ENCODE measurements at places on chromosomes 7 and 10.

DNA sequence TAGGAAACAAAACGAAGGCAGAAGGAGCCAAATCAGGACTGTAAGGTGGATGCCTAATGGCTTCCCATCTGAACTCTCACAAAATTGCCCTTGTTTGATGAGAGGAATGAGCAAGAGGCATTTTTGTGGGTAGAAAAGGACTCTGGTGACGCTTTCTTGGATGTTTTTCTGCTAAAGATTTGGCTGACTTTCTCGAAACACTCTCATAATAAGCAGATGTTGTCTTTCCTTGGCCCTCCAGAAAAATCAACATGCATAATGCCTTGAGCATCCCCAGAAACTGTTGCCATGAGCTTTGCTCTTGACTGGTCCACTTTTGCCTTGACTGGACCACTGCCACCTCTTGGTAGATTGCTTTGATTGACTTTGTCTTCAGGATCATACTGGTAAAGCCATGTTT is 13.5 kb downstream of the PTPN12 start:
- no peaks in the 10 kb centered on the region for H3K27me3 ChIP-seq
- H3K4me3 ChIP-seq = no peak overlapping the region
- H3K36me3 ChIP-seq = no peaks in the 10 kb centered on the region
- no peak for DNase-seq
- no peak overlapping the region for H3K27ac ChIP-seq

DNA sequence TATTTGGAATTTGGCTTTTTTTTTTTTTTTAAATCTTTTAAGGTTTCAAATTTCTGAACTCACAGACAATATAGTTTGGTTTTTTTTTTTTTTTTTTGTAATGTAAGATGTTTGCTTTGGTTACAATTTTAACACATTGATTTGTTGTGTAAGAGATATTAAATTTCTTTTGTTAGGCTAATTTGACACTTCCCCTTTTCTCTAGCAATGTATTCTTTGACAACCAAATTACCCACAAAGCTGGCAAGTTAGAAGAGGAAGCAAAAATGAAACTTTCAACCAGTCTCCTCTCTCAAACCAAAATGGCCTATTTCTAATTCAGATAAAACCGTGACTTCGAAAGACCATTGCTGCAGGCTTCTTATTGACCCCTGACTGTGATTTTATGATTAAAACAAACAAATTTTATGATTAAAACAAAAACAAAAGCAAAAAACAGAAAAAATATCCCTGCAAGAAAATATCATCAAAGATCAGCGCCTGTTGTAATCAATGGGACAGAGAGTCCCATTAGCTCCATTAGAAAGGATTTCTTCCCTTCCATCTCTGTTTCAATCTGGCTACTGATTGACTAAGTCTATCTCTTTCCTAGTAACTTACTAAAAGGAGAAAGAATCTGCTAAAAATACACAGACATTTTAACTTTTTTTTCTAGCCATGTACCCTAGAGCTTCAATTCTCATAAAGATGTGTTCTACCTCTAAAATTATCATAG is 489.2 kb downstream of the MDFIC start:
- H3K27ac ChIP-seq = no peak overlapping the region
- no peak for DNase-seq
- no peak overlapping the region for H3K4me3 ChIP-seq
- no peaks in the 10 kb centered on the region for H3K36me3 ChIP-seq

DNA sequence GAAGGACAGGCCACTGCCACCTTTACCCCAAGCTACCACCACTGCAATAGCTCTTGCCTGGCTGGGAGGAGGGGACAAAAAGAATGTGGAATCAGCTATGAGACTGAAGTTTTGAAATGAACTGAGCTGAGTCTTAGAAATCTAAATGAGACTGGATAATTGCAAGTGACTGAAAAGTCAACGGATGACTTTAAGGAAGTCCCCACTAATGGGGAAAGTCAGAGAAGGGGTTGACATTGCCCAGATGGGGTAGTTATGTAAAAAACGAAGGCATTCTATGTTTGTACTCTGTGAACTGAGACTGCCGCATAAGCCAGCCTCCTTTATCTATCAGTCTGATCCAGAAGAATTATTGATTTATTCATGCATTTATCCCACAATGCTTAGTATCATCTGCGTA is 67.2 kb downstream of the RBM20 start:
- H3K4me1 ChIP-seq = no peaks in the 10 kb centered on the region
- no peaks in the 10 kb centered on the region for H3K36me3 ChIP-seq
- no peak overlapping the region for H3K4me3 ChIP-seq
- H3K27ac ChIP-seq = no peak overlapping the region

GRCh38 chr10:123327450-123327849 is 173.2 kb downstream of the BUB3 start:
- no peak overlapping the region for H3K4me3 ChIP-seq
- H3K36me3 ChIP-seq = no peaks in the 10 kb centered on the region

- no peaks in the 10 kb centered on the region for H3K36me3 ChIP-seq
- no peaks in the 10 kb centered on the region for H3K27me3 ChIP-seq
- peaks cover 24% of the 10 kb centered on the region for H3K4me1 ChIP-seq
- DNase-seq = no peak
Measured at GRCh38 chr7:117020591-117020973, 67.3 kb downstream of the ST7 start.

GRCh38 chr7:26051021-26051420 is 101.0 kb upstream of the NFE2L3 start:
- H3K4me3 ChIP-seq = no peak overlapping the region
- no peaks in the 10 kb centered on the region for H3K4me1 ChIP-seq
- H3K36me3 ChIP-seq = no peaks in the 10 kb centered on the region
- H3K27ac ChIP-seq = no peak overlapping the region
- DNase-seq = no peak
- H3K27me3 ChIP-seq = peaks cover 3% of the 10 kb centered on the region

GRCh38 chr7:93039786-93040185 is 78.0 kb downstream of the SAMD9 start:
- no peaks in the 10 kb centered on the region for H3K27me3 ChIP-seq
- H3K4me1 ChIP-seq = peaks cover 10% of the 10 kb centered on the region
- H3K4me3 ChIP-seq = no peak overlapping the region

DNA sequence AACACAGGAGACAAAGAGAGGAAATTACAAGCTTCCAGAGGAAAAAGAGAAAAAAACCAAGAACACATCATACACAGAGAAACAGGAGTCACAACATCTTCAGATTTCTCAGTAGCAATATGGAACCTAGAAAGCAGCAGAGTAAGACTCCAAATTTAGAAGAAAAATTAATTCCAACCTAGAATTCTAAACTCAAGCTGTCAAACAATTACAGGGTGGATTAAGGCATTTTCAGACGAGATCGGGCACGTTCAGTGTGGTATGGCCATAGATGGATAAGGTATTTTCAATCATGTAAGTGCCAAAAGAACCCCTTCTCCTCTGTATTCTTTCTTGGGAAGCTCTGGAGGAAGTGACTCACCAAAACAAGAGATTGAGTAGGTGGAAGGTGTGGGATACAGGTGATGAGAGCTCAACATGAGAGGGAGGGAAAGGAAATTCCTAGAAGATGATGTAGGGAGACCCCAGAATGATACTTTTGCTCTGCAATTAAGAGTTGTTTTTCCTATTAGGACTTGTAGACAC is 51.6 kb downstream of the FAM204A start:
- H3K27me3 ChIP-seq = peaks cover 3% of the 10 kb centered on the region
- no peak for DNase-seq
- H3K4me3 ChIP-seq = no peak overlapping the region

GRCh38 chr7:93142127-93142526 is 6.1 kb downstream of the SAMD9L start:
- DNase-seq = no peak
- H3K4me1 ChIP-seq = peaks cover 17% of the 10 kb centered on the region
- no peak overlapping the region for H3K4me3 ChIP-seq
- no peaks in the 10 kb centered on the region for H3K36me3 ChIP-seq
- H3K27ac ChIP-seq = no peak overlapping the region

DNA sequence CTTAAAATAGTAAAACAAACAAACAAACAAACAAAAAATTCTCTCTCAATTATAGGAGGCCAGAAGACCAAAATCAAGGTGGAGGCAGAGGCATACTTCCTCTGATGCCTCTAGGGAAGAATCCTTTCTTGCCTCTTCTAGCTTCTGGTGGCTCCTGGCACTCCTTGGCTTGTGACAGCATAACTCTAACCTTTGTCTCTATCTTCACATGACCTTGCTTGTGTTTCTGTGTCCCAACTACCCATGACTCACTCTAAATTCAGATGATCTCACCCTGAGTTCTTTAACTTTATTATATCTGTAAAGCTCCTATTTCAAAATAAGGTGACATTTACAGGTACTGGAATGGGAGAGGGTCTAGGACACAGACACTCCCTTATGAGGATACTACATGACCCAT is 88.3 kb upstream of the ANTXRL start:
- no peak for DNase-seq
- no peaks in the 10 kb centered on the region for H3K36me3 ChIP-seq
- H3K27ac ChIP-seq = no peak overlapping the region
- H3K4me1 ChIP-seq = no peaks in the 10 kb centered on the region

DNA sequence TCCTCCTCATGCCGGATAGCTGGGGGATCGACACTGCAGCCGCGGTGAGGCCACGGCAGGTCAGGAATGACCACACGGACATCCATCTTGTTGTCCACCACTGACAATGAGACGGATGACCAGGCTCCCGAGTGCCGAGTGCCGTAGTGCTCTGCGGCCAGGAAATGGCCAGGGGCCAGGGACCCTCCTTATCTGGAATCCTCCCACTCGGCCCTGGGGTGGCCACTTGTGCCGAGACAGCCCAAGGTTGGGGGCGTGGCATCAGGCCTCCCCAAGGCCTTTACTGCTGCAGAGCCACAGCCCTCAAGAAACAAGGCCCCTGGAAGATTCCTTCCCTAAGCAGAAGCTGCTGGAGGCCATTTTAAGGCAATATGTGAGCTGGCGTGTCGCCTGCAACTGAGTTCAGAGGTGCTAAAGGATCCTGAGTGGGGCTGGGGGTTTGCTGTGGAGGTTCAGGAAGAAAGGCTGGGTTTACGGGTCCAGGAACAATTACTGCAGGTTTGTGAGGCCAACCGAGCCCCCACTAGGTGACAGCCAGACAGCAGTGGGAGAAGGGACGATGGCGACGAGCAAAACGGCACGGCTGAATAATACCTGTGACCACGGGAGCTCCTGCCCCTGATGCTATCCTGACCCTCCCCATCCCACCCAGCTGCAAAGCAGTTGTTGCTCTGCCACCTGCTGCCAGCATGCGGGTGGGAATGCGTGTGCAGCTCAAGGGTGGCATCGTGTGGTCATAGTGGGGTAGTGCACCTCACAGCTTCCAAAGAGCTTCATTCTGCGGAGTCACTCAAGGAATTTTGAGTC is 31.6 kb upstream of the LEP start:
- peaks cover 24% of the 10 kb centered on the region for H3K27me3 ChIP-seq
- no peak overlapping the region for H3K4me3 ChIP-seq
- DNase-seq = peak; percentile 77
- no peaks in the 10 kb centered on the region for H3K4me1 ChIP-seq
- no peaks in the 10 kb centered on the region for H3K36me3 ChIP-seq

- H3K36me3 ChIP-seq = no peaks in the 10 kb centered on the region
- DNase-seq = no peak
- H3K27me3 ChIP-seq = no peaks in the 10 kb centered on the region
- no peaks in the 10 kb centered on the region for H3K4me1 ChIP-seq
Measured at GRCh38 chr10:7181420-7181819, 229.4 kb downstream of the SFMBT2 start.

DNA sequence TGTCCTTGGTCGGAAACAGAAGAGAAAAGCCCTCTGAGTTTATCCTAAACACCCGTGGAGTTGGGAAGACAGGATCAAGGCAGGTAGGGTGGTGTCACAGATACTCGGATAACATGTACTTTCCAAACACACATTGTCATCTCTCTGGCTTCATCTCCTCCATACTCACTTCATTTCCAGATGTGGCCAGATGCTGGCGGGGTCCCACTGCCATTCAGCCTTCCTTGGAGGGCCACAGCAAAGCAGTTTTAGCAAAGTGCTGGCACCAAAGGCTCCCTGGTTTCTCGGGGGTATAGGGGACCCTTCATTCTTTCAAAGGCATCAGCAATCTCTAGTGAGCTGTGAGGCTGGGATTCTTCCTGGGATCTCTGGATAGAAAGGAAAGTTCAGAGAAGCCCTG is 539.5 kb downstream of the TCERG1L start:
- H3K27ac ChIP-seq = no peak overlapping the region
- no peaks in the 10 kb centered on the region for H3K4me1 ChIP-seq
- H3K4me3 ChIP-seq = no peak overlapping the region
- H3K27me3 ChIP-seq = no peaks in the 10 kb centered on the region

- no peak for DNase-seq
- H3K36me3 ChIP-seq = no peaks in the 10 kb centered on the region
- no peak overlapping the region for H3K4me3 ChIP-seq
Measured at GRCh38 chr7:92464515-92464914, 13.2 kb downstream of the ERVW-1 start.

GRCh38 chr10:75170215-75170614 is 40.4 kb upstream of the VDAC2 start:
- H3K27ac ChIP-seq = no peak overlapping the region
- H3K27me3 ChIP-seq = no peaks in the 10 kb centered on the region
- H3K4me3 ChIP-seq = no peak overlapping the region
- no peaks in the 10 kb centered on the region for H3K36me3 ChIP-seq
- DNase-seq = no peak

DNA sequence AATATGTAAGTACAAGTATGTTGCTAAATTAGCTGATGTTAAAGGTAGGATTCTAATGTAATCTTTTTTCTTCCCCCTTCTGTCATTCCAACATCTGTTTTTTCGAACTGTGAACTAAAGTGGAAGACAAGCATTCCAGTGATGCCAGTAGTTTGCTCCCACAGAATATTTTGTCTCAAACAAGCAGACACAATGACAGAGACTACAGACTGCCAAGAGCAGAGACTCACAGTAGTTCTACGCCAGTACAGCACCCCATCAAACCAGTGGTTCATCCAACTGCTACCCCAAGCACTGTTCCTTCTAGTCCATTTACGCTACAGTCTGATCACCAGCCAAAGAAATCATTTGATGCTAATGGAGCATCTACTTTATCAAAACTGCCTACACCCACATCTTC is 62.7 kb downstream of the WAC start:
- no peak overlapping the region for H3K27ac ChIP-seq
- DNase-seq = no peak
- peaks cover 12% of the 10 kb centered on the region for H3K4me1 ChIP-seq
- peaks cover 11% of the 10 kb centered on the region for H3K36me3 ChIP-seq
- H3K4me3 ChIP-seq = no peak overlapping the region
- no peaks in the 10 kb centered on the region for H3K27me3 ChIP-seq

GRCh38 chr7:148909568-148909967 is 25.5 kb upstream of the EZH2 start:
- no peak overlapping the region for H3K27ac ChIP-seq
- H3K4me3 ChIP-seq = no peak overlapping the region
- peaks cover 4% of the 10 kb centered on the region for H3K27me3 ChIP-seq

GRCh38 chr10:71209731-71210541 is 2.4 kb upstream of the UNC5B start:
- no peak for DNase-seq
- peaks cover 38% of the 10 kb centered on the region for H3K27me3 ChIP-seq
- no peak overlapping the region for H3K4me3 ChIP-seq
- no peak overlapping the region for H3K27ac ChIP-seq
- no peaks in the 10 kb centered on the region for H3K36me3 ChIP-seq

- H3K27ac ChIP-seq = no peak overlapping the region
- H3K4me3 ChIP-seq = no peak overlapping the region
- H3K36me3 ChIP-seq = no peaks in the 10 kb centered on the region
- no peaks in the 10 kb centered on the region for H3K4me1 ChIP-seq
Measured at GRCh38 chr10:86992456-86992855, 24.2 kb downstream of the ADIRF start.
